DND-41 (cell line): ENCODE measurements at places on chromosomes 2 and 18.

- DNase-seq, result no peak
These were observed 87.3 kb downstream of the DOCK10 start for GRCh38 chr2:224954980-224955379.

DNA sequence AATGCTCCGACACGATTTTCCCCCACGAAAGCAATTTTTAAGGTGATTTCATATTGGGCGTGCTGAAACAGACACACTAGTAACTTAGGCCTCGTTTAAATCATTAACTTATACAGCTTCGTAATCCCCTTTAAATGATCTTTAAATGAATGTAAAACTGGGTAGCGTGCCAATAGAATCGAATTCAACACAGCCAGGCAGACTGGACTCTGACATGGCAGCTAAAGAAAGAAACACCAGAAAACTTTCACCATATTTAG lies 2.4 kb upstream of the ID2 start:
- no peak for DNase-seq

GRCh38 chr2:190365499-190366204 lies 22.3 kb downstream of the INPP1 start:
- no peak for DNase-seq

- no peak for DNase-seq
These were observed 94.1 kb upstream of the CD302 start for GRCh38 chr2:159891917-159892730.

GRCh38 chr2:84649058-84649457 lies 132.8 kb downstream of the DNAH6 start:
- DNase-seq, result no peak

DNA sequence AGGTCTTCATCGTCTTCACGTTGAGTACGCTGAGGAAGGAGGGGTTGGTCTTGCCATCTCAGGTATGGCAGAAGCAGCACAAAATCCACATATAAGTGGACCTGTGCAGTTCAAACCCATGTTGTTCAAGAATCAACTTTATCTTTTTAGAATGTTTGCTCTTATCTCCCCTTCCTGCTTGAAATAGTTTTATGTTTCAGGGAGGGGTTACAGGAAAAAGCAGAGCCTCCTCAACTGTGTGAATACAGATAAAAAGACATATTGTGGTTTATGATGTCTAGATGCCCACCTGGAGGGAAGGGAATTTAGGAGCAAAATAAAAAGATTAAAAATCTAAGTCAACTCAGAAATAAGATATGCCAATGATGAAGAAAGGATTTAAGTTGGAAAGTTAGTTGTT lies 75.9 kb downstream of the VRK2 start:
- DNase-seq, result no peak

GRCh38 chr18:10142056-10142455 lies 228.2 kb downstream of the VAPA start:
- no peak for DNase-seq

DNA sequence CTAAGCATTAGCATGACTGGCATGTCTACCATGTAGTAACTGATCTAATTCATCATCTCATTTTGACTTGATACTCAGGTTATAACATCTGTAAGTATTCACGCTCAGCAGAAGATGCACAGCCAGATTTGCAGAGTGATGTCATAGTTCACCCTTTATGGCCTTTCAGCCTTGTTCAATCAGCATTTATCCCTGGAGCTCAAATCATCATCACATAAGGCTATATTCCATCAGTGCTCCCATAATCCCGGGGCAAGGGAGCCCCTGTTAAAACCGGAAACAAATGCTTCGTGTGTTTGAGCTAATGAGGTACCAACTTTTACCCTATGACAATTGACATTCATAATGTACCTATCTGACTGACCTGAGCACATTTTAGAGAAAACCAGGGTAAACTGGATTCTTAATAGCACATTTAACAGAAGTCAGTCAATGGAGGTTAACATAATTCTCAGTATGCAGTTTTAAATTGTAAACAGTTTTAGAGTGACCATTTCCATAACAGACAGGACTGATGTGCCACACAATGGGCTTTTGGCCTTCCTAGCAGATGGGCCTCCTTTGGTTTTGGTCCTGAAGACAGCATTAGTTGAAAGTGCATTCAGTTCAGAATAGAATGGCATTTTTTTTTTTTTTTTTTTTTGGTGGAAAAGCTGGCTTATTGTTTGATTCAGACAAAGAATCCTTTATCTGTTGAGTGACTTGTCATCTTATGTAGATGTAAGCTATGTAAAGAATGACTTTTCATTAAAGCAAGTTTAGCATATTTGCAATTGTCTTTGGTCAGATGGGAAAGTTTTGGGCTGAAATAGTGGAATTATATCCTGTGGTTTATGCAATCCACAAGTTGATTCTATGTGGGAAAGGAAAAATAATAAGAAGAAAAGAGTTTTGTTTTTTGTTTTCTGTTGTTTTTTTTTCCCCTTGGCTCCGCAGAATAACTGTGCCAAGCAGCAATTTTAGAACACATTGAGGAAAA lies 866.0 kb upstream of the ACVR2A start:
- DNase-seq, result no peak

- no peak for DNase-seq
These were observed 477.5 kb downstream of the SLC4A3 start for GRCh38 chr2:220104871-220105351.

GRCh38 chr2:25249785-25250184 lies 81.4 kb upstream of the POMC start:
- no peak for DNase-seq

GRCh38 chr18:13449651-13450050 lies 231.1 kb downstream of the LDLRAD4 start:
- peak; percentile 4 for DNase-seq

- no peak for DNase-seq
These were observed 171.6 kb downstream of the PLCL1 start for GRCh38 chr2:197975931-197976519.

DNA sequence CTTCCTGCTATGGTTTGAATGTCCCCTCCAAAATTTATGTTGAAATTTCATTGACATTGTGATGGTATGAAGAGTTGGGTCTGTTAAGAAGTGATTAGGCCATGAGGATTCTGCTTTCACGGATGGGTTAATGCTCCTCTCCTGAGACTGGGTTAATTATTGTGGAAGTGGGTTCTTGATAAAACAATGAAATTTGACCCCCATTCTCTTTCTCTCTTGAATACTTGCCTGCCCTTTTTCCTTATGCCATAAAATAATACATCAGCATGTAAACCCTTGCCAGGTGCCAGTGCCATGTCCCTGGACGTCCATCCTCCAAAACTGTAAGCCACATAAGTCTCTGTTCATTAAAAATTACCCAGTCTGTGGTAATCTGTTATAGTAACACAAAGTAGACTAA lies 352.8 kb downstream of the LRRTM4 start:
- DNase-seq, result no peak

DNA sequence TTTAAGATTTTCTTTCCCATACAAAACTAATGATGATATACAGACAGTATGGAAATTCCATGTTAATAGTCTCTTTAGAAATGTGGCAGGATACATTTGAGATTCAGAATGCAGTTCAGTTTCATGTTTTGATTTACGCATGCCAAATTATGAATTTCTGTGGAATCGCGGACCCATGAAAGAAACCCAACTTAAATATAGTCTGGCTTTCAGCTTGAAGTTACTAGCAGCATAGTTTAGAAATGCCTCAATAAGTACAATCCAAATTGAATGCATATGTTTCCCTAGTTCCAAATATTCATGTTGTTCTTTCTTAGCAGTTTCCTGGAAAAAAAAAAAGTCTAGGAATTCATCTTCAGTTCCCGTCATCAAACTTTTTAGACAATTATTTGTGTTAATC lies 164.1 kb upstream of the RASGRP3 start:
- DNase-seq, result no peak

DNA sequence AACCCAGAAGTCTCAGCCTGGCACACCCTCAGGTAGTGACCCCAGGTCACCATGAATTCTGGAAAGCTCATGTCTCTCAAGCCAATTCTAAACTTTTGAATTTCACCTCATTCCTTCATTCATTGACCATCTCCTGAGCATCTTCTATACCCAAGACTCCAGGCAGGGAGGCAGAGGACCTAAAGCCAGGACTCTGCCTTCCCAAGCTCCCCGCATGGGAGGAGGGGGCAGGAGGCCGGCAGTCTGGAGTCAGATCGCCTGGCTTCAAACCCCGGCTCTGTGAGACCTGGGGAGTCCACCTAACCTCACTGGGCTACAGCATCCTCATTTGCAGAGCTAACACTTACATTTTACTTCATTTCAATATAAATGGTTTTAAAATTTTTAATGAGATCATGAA lies 59.0 kb downstream of the SMAD7 start:
- no peak for DNase-seq
